Activated naive CD4-positive, alpha-beta T cell treated with anti-CD3 and anti-CD28 coated beads for 36 hours (primary cell): ENCODE measurements at places on chromosomes 11 and 22.

GRCh38 chr22:38874529-38875222 lies 2.7 kb upstream of the CBX6 start:
- DNase-seq, result no peak

- no peak for DNase-seq
Measured at GRCh38 chr11:21653951-21654421, 538.9 kb upstream of the ANO5 start.

GRCh38 chr11:120028897-120029258 lies 109.0 kb downstream of the TRIM29 start:
- DNase-seq, result no peak

- no peak for DNase-seq
Measured at GRCh38 chr11:8829556-8829955, 81.4 kb upstream of the AKIP1 start.
